Endothelial cell of umbilical vein (primary cell): ENCODE measurements at places on chromosomes 2 and 18. TPM values are rescaled to one million over a fixed set of nuclear protein-coding genes. Genes with fewer than 3 reads are reported as not detected.

GRCh38 chr2:36706021-36706876 lies 9.7 kb downstream of the VIT start:
- DNase-seq, result no peak

DNA sequence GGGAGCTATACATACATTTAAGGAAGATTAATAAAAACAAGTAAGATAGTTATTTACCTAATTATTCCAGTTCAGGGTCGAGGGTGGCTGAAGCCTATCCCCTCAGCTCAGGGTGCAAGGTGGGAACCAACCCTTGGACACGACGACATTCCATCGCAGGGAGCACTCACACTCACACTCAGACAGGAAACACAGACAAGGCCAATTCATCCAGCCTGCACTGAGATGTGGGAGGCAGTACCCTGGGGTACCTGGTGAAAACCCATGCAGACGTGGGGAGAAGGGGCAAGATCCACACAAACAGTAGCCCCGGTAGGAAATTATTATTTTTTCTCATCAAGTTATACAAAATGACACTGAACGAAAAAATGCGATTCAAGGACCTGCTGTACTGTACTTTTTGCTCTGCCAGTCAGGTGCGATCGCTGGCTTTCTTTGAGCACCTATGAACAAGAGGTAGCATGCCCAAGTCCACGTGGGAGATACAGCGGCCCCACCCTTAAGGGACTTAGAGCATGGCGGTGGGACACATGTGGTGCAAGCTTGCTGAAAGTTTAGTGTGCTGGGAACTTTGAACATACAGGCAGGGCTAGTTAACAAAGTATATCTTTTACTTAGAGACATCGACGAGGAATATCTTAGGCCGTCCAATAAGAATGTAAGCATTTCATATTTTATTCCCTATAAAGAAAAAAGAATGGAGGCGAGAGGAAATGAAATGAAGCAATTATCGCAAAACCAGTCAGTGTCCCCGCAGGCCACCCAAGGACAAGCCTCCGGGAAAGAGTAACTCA lies 624 bp downstream of the METTL8 start:
- no peak for DNase-seq

- no peak for DNase-seq
These were observed 77.8 kb downstream of the GALNT14 start for GRCh38 chr2:31060397-31060796.

GRCh38 chr2:142668420-142668819 lies 209.0 kb upstream of the KYNU start:
- DNase-seq, result no peak

Gene ATP8B1
- total RNA-seq, result 86.5 and 100 TPM in 2 replicates

Gene C2orf72
- 0.11 TPM in 1 of 2 replicates, not detected in the other for total RNA-seq
